ENCODE measurements at places on chromosomes 12 and 14.

DNA sequence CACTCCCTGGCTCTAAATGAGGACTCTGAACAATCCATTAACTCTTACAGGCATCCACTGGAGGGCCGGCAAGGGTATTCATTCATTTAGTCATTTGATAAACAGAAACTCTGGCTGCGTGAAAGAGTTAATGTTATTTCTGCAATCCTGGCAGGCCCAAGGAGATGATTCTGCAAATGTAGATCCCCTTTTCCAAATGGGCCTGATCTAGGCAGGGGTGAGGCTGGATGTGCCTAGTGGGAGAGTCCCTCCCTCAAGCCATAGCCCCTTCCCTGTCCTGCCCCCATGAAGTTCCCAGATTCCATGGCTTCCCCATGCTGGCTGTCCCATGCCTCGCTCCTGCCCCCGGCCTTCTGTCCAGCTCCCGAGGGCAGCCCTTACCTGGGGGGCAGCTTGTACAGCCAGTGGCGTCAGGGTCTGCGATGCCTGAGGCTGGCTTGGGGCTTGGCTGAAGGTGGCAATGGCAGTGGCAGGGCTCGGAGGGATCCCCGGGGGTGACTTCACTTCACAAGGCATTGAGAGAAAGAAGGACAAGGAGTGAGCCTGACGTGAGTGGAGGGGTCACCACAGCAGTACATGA lies 18.4 kb downstream of the POU6F1 start:
- no peak for DNase-seq

GRCh38 chr12:95922231-95922630 lies 20.2 kb downstream of the CCDC38 start:
- no peak for DNase-seq

- peak; percentile 15 for DNase-seq
Observed at GRCh38 chr14:30656190-30656632, 34.1 kb downstream of the SCFD1 start.

DNA sequence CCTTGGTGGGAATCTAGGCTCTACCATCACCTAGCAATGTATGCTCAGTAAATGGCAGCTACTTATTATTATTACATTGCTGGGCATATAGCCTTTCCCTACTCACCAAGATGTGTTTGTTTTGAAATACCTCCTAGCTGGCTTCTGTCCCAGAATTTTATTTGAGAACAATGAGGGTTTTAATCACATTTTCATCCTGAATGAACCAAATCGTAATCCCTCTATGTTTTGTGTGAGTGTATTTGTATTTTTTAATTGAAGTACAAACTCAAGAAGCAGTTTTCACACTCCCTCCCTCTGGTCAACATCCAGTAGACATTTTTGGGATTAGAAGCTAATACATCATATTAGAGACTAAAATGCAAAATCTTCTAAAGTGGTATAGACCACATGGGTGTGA lies 7.6 kb downstream of the SLC7A8 start:
- DNase-seq = peak; percentile 6

GRCh38 chr12:83140135-83140534 lies 453.4 kb downstream of the TMTC2 start:
- no peak for DNase-seq

DNA sequence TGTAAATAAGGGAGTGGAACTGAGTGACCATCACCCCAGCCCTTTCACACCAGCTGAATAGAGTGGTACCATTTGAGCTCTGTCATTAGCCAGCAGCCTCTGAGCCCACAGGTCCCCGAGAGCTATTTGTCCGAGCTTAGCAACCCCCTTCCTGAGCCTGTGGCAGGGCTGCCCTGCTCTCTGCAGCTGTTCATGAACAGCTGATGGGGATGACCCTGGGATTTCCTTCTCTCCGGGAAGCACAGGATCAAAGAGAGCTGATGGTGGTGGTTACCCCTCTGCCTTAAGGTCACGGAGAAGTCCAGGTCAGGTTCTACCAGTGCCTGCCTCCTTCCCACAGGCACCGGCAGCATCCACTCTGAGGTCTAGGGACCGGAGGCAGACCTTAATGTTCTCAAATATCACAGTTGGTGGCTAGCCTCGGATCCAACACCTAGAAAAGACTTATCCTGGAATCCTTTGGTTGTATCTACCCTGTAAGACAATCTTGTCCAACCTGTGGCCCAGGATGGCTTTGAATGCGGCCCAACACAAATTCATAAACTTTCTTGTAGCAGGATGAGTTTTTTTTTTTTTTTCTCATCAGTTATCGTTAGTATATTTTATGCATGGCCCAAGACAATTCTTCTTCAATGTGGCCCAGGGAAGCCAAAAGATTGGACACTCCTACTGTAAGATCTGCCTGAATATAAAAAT lies 81.1 kb downstream of the ESRRB start:
- DNase-seq = no peak

- no peak for DNase-seq
Observed at GRCh38 chr12:104312654-104313053, 9.1 kb downstream of the EID3 start.

DNA sequence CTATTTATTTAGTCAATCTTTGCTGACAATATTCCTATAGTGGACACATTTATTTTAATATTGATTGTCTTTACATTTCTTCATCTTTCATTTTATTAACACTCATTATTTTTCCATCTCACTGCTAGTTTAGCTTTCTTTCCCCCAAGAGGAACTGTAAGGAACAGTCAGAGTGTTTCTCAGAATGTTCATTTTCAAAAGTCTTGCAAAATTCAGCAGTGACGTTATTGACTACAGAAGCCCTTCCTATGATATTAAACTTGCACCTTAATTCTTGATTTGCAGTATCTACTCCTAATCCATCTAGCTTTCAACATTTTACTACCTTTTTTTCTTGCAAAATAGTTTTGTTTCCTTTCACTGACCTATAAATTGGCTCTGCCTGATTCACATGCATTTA lies 13.0 kb downstream of the CLEC2B start:
- DNase-seq = no peak
